NCI-H2081 (cell line): ENCODE measurements at places on chromosomes 6 and 20.

DNA sequence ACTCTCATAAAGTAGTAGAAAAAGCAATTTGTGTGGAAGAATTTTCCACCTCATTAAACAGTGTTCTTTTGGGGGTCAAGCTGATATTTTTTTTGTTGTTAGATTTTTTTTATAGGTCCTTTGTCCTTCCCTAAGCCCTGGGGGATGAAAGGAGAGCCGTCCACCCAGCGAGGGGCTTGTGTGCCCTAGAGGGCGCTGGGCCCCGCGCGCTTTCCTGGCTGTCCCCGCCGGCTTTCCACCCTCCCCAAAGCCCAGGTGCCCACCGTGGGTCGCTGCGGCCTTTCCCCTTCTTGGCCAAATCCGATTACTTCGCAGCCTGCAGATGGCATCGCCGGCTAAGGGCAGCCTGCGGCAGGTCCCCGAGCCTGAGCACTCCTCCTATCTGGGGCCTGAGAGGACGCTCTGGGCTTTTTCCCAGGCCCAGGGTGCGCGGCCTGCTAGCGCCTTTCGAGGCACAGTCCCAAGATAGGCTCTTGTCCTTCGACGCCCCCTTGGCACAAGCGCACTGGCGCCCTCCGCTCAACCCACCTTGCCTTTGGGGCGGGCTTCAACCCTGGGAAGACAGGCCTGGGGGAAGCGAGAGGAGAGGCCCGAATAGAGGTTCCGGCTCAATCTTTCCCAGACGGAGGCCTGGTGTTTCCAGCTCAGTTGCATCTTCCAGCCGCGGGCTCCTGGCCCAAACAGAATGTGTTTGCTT lies 33.6 kb downstream of the TFAP2A start:
- DNase-seq, result no peak

- DNase-seq, result no peak
Measured at GRCh38 chr6:72742001-72742673, 120.3 kb downstream of the KCNQ5 start.

DNA sequence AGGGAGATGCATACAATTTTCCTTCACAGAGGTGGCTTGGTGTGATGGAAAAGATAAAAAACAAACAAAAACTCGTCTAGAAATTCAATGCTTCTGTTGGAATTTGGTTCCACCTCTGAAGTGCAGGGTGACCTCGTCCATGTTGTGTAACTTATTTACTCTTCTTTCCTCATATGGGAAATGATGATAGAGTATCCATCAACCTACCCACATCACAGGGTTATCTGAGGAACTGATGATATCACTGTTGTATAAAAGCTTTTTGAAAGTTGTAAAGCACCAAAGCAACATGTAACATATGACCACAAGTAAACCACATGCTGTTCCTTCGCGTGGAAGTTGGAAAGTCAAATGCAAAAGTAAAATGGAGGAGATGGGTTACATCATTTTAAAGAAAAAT lies 212.0 kb upstream of the SGK1 start:
- no peak for DNase-seq

DNA sequence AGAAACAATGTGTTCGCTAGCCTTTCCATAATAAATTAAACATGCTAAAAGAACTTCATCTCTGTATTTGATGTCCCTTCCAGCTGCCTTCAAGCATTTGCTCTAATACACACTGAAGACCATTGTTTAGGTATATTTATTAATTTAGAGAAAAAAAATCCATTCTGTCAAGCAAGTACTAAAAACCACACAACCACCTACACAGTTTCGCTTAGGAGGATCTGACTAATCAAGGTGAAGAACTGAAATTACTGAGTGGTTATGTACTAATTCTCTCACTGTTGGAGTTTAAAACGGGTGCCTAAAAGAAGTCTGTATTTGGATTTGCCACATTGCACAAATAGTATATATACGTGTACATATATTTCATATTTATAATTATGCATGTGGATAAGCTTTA lies 58.9 kb downstream of the GMDS start:
- no peak for DNase-seq

GRCh38 chr6:37913210-37913609 lies 93.7 kb downstream of the ZFAND3 start:
- no peak for DNase-seq

DNA sequence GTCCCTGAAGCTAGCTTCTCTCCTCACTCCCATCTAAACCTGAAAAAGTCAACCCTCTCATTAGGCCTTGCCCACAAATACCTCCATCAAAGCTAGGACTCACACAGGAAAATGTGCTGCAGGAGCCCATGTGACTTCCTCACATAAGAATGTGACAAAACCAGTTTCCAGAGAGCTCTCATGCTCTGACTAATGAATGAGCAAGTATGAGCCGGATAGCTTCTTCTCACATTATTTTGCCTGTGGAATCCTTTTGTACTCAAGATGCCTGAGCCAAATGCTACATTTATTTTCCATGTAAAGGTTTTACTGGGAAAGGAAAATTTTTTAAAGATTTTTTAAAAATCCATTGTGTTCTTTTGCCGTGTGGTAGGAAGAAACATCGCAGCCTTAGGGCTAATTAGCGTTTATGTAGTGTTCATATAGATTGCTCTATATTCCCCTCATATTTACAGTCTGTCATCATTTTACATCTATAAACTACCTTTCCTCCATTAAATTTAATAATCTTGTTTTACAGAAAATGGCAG lies 68.6 kb upstream of the CCN6 start:
- DNase-seq, result no peak

- no peak for DNase-seq
Measured at GRCh38 chr6:148703900-148704299, 42.9 kb upstream of the UST start.

DNA sequence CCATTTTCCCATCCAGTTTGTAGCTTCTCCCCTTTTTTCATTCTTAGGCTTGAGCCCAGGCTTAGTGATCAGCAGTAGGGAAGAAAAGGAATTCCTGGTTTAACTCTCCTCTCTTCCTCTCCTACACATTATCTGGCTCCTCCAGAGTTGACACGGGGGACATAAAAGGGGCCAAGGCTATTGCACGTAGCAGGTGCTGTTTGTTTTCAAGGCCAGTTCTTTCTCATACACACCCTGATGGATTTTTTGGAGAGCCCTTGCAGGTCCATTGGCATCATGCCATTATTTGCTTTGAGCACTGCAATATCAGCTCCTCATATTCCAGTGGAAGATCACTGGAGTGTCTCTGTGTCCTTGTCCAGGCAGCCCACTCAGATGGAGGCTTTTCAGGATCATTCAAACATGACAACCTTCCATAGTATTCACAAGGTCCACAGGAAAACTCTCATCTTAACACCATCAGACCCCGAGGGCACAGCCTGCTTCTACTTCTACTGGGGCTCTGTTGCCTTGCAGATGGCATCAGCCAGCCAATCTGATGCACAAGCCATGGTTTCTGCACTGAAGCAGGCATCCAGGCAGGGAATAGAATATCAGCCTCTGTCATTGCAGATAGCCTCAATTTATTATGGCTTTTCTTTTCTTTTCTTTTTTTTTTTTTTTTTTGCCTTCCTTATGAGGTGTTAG lies 18.8 kb downstream of the PLCB4 start:
- peak; percentile 49 for DNase-seq

DNA sequence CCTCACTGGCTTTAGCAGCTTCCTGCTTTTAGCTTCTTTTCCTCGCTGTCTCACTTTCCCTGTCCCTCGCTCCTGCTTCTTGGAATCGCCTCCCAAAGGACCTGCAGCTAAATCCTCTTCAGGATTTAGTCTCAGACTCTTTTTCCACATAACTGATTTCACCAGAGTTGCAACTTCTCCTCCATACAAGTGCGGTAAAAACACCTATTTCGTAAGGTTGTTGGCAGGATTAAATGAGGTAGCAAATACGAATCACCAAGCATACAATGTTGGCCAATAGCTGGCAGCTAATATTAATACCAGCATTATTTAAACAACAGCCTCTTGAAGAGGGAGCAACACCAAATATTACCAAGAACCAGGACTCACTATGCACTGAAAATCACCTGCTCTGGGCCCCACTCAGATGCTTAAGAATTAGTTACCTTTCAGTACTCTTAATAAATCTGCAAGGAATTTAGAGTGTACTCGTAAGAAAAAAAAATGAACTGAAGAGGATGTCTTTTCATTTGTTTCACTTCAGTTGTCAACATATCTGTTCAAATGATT lies 123.0 kb downstream of the DTNBP1 start:
- DNase-seq, result no peak

DNA sequence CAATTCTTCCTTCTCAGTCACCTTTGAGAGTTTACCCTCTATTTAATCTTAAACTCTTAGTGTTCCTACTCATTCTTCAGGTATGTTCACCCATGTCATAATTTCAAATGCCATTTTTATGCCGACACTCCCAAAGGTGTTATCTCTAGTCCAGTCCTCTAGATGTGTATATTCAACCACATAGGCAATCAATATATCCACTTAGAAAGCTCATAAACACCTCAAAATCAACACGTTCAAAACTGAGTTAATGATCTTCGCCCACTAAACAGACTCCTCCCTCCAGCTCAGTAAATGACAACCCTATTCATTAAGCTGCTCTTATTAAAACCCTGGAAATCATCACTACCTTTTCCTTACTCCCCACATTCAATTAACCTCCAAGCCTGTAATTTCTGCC lies 6.4 kb downstream of the OSTM1 start:
- no peak for DNase-seq

GRCh38 chr6:148999501-148999900 lies 252.7 kb downstream of the UST start:
- DNase-seq, result no peak

GRCh38 chr20:11652128-11652527 lies 265.6 kb upstream of the BTBD3 start:
- DNase-seq, result no peak

- DNase-seq, result peak; percentile 36
Measured at GRCh38 chr20:57092112-57092899, 174.1 kb downstream of the BMP7 start.

DNA sequence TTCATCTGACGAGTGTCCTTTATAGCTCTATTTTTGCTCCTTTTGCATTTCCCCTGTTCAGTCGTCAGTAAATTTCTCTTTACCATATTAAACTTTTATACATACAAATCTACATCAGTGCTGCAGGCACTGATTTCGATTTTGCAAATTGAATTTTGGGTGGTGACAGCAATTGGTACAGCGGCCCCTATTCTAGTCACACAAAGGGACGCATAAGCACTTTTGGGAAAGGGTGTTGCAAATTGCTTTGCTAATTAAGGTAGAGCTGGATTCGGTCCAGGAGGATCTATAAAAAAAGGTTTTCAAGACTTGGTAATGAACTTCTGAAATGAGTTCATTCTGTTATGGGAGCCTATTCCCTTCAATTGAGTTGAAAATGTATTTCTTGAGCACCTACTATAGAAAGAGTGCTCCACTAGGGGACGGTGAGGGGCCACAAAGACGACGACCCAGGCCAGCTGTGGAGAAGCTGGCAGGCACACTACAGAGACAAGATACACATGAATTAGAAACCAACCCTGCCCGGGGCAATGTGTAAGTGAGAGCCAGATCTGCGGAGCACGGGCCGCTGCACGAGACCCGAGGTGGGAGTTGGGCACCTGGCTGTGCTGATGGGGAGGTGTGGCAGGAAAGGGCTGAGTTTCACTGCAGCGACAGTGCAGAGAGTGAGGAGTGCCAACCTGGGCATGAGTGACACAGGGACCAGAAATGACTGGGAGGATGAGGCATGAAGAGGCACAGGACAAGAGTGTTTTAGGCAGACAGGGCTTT lies 5.4 kb downstream of the UQCC2 start:
- no peak for DNase-seq

DNA sequence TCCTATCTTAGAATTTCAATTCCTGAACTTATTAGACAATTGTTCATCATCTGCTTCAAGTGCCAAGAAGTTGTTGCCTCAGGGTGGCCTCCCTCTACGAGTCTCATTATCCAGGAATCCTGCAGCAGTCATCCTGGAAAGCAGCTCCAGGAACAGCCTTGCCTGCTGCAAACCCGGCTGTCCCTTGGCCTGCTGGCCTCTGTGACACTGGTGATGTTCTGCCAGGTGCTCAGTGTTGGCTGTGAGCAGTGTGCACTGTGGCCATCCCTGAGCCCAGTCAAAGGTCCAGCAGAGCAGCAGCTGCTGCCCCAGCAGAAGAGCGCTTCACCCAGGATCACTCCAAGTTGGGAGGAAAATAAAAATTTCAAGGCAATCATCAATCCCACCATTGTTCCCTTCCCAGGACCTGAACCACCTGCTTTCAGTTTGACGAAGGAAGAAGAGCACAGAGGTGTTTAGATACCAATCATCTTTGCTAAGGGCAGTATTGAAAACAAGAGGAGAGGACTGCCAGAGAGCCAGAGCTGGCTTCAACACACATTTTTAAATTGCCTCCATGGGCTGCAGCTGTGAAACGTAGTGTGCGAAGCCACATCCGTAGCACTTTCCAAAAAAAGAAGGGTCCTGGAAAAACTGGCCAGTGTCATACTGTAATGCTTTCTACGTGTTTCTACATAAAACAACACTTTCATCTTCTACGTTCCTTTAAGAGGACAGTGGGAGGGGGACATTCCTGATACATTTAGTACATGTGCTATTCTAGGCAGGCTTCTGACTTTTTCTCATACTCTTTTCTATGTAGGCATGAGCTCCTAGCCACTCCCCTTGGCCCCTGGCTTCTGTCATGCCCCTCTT lies 7.2 kb upstream of the FAM50B start:
- no peak for DNase-seq

GRCh38 chr6:154543628-154544027 lies 33.1 kb upstream of the CNKSR3 start:
- no peak for DNase-seq

- DNase-seq, result no peak
Measured at GRCh38 chr6:46333481-46333880, 157.8 kb downstream of the RCAN2 start.

DNA sequence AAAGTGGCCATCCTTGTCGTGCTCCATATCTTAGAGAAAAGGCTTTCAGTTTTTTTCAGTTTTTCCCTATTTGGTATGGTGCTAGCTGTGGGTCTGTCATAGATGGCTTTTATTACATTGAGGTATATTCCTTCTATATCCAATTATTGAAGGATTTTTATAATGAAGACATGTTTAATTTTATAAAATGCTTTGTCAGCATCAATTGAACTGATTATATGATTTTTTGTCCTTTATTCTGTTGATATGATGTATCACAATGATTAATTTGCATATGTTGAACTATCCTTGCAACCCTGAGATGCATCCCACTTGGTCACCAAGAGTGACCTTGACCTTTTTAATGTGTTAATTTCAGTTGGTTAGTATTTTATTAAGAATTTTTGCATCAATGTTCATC lies 55.1 kb upstream of the VGLL2 start:
- no peak for DNase-seq
